CD4-positive, alpha-beta T cell treated with Interleukin-15 for 1 hour (primary cell): ENCODE measurements at places on chromosomes 3 and 15.

DNA sequence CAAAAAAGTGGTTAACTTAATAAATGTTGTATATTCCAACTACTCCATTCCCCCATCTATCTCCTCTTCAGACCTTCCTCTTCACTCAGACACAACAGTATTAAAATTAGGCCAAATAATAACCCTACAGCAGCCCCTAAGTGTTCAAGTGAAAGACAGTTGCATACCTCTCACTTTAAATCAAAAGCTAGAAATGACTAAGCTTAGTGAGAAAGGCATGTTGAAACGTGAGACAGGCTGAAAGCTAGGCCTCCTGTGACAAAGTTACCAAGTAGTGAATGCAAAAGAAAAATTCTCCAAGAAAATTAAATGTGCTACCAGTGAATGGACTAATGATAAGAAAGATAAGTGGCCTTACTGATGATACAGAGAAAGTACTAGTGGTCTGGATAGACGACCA lies 71.7 kb downstream of the ANKRD28 start:
- no peak for DNase-seq

- no peak for DNase-seq
Observed at GRCh38 chr3:11522398-11522715, 121.4 kb downstream of the VGLL4 start.

DNA sequence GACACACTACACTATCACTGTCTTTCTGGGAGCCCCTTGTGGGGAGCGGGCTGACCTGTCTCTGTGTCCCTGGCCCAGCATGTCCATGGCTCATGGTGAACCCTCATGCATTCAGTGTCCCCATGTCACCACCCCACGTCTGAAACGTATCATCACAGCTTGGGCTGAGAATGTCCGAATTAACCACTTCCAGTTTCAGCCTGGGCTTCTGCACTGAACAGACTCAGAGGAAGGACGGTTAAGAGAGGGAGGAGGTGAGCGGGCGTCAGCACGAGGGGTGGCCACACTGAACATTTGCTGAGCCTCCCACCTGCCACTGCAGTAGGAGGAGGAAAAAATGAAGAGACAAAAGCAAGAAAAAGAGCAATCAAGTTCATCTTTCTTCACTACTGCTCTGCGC lies 30.5 kb downstream of the ATP2B2 start:
- no peak for DNase-seq

DNA sequence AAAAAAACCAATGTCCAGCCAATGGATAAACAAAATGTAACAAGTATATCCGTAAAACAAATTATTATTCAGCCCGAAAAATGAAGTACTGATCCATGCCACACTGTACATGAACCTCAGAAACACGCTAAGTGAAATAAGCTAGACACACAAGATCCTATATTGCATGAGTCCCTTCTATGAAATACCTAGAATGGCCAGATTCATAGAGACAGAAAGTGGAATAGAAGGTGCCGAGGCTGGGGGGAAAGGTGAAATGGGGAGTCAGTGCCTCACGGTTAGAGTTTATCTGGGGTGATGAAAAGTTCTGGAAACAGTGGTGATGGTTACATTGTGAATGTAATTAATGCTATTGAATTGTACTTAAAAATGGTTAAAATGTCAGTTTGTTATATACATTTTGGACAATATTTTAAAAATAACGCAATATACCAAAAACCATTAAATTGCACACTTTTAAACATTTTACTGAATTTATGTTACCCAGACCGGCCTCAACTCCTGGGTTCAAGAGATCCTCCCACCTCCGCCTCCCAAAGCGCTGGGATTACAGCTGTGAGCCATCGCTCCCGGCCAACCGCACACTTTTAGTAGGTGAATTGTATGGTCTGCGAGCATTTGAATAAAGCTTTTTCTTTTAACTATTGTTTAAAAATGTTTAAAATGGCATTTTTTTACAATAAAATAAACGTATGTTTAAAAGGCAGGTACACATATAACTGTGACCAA lies 2.1 kb downstream of the RNF168 start:
- DNase-seq: no peak

- no peak for DNase-seq
Observed at GRCh38 chr3:193132241-193132640, 108.8 kb upstream of the PLAAT1 start.

DNA sequence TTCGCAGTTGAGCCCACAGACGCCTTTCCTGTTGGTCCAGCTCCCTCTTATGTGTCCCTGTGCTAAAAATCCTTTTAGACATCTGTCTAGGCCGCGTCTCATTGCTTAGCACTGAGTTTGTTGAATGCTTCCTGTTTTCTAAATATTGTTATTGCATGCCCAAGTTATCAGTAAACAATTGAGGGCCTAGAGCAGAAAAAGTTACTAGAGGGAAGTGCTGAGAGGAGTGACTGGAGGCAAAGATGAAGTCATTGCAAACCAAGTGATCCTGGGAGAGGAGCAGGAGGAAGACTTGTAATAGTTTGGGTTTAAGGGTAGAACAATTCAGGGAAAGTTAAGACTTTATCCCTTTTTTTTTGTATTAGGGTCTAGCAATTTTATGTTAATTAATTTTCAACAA lies 88.1 kb downstream of the DCUN1D1 start:
- DNase-seq: no peak
